NCI-H510A (cell line): ENCODE measurements at places on chromosomes 12 and 14.
A peak's percentile ranks its signal among the peaks of the same experiment; 100 is the strongest.

DNA sequence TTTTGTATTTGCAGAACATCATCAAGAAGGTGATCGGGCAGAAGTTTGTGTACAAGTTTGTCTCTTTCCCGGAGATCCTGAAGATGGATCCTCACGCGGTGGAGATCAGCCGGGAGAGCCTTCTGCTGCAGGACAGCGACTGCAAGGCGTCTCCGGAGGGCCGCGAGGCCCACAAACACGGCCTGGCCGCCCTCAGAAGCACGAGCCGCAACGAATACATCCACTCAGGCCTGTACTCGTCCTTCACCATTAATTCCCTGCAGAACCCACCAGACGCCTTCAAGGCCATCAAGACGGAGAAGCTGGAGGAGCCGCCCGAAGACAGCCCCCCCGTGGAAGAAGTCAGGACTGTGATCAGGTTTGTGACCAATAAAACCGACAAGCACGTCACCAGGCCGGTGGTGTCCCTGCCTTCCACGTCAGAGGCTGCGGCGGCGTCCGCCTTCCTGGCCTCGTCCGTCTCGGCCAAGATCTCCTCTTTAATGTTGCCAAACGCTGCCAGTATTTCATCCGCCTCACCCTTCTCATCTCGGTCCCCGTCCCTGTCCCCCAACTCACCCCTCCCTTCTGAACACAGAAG lies 52.8 kb downstream of the ELK3 start:
- no peak for DNase-seq

DNA sequence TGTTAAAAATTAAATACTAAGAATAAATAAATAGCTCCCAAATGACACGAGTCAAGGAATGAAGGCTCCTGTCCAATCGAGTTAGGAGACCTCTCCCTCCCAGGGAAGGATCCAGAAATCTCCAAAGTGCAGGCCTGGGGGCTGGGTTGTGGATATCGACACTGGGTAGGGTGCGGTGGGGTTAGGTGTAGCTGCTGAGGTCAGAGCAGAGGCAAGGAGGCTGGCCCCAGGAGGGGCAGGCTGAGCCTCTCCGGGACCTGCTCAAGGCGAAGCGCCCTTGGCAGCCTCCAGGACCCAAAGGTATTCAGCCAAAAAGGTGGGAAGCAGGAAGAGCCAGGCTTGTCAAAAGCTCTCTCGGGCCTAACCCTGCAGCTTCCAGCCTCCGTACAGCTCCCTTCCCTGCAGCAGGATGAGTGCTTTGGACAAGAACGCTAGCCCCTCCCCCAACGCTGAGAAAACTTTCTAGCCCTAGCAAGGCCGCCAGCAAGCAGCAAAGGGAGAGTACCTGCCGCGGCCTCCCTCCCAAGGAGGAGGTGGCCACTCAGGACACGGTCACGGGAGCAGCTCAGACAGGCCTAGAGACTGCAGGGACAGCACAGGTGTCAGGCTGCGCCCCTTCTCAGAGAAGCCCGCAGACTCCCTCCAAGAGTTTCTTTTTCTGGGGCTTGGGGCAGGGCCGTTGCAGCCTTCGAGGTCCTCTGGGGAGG lies 3.7 kb upstream of the PNMA1 start:
- DNase-seq = no peak

GRCh38 chr14:87573591-87573990 lies 419.4 kb downstream of the GALC start:
- no peak for DNase-seq

DNA sequence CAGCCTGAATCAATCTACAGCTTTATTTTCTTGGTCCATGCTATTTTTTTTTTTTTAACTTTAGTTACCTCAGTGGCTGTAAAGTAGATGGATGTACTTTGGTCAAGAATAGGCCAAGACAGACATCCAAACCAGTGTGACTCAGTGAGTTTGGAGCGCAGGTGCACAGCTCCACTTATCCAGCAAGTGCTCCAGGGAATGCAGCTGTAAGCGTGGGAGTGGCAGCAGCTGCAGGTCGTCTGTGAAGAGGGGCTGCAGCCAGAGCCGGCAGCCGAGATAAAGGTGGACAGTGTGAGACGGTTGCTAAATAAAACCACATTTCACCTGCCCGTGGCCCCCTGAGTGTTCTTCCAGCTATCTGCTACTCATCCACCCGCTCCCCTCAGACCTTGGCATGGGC lies 1018.7 kb downstream of the AACS start:
- DNase-seq = peak; percentile 55

GRCh38 chr14:24909523-24910302 lies 140.2 kb downstream of the STXBP6 start:
- DNase-seq = no peak

- no peak for DNase-seq
Observed at GRCh38 chr14:81385886-81386285, 14.2 kb downstream of the STON2 start.

DNA sequence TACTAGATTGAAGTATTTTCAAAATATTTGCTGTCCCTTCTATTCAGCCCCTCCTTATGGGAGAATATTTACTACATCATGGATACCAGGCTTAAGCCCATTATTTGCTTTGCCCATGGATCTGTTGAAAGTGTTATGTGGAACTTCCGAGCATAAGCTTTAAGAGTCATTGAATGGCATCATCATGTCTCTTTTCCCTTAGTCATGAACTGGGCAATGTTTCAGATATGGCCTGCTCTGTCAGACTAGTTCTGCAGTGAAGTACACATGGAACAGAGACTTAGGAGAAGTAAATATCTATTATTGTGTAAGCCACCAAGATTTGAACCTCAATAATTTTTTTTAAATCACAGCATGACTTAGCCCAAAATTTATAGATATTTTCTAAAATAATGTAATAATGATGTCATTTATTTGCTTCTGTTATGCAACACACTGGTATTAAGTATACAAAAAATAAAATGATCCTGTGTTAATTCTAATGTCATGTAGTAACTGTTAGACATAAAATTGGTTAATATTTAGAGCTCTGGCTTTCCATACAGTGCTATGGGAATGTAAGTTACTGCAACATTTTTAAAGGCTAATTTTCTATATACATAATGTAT lies 1097.3 kb downstream of the SLC16A7 start:
- DNase-seq = no peak

- DNase-seq = no peak
Observed at GRCh38 chr14:76333664-76334063, 42.3 kb upstream of the ESRRB start.

DNA sequence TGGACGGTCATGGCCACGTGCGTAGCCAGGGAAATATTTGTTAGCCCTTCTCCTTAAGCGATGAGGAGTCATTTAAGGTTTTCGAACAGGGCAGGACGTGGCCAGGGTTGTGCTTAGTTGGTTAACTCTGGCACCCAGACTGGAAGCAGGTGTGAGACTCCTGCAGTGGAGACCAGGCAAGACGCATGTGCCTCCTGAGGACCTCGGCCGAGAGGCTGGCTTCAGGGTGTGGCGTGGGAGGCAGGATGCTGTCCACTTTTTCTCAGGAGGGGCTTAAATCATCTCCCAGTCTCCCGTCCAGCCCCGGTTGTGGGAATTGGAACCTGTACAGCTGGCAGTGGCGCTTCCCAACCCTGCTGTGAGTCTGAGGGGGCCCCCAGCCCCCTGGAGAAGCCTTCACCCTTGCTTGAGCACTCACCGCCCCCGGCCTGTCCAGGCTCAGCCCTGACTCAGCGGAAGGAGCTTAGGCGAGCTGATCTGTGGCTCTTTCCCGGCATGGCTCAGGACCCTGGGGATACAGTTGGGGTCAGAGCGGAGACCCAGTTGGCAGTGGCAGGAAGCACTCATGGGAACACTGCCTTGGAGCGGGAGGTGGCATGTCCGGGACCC lies 46.3 kb upstream of the TSPAN9 start:
- no peak for DNase-seq

DNA sequence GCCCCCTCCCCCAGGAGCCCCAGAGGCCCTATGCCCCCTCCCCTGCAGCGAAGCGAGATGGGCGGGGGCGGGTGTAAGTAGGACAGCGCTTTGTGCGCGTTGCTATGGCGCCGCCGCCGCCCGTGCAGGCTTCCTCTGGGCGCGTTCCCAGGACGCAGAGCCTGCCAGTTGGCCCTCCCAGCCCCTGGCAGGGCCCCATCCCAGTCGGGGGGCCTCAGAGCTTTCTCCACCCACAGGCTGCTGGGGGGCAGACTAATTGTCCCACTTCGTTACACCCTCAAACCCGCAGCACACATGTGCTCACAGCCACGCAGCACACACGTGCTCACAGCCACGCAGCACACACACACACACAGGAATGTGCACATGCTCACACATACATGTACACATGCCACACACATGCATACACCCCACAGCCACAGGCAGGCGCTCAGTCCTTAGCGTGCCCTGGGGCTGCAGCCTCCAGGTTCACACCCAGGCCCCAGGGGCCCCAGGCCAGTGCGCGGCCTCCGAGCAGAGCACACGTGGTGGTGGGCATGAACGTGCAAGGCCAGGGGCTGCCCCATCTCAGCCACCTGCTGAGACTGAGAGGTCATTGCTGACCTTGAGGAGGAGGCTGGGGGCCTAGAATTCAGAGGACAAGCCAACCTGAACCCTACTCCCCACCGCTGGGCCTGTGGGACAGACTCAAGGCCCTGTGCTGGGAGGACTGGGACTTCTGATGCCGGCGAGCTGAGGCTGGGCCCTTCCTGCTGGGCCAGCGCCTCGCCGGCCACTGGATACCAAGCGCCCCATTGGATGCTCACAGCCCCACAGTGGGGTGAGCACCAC lies 15.6 kb downstream of the TRMT61A start:
- DNase-seq = no peak

- DNase-seq = no peak
Observed at GRCh38 chr12:79370021-79370420, 320.7 kb downstream of the PAWR start.

- DNase-seq = no peak
Observed at GRCh38 chr14:104883681-104884361, 18.8 kb downstream of the CEP170B start.

GRCh38 chr14:38837343-38838048 lies 265.5 kb downstream of the SEC23A start:
- no peak for DNase-seq

- no peak for DNase-seq
Observed at GRCh38 chr12:34215213-34215892, 193.1 kb downstream of the ALG10 start.

DNA sequence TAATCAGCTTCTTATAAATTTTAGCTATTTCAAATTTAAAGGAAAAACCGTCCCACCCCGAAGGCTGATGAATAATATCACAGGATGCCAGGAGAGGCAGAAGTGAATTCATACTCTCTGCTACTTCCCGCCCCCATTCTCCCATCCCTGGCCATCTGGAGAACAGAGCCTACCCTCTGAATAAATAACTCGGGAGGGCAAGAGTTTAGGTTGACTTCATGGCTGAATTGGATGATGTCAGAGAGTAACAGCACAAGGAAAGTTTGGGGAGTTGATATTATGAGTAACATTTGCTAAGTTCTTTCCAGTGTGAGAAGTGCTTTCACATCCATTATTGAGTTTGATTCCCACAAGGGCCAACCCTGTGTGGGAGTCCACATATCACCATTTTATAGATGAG lies 241.6 kb downstream of the EGLN3 start:
- no peak for DNase-seq

GRCh38 chr12:33589576-33590114 lies 150.0 kb upstream of the SYT10 start:
- no peak for DNase-seq

GRCh38 chr12:41333974-41334373 lies 145.9 kb downstream of the PDZRN4 start:
- no peak for DNase-seq

DNA sequence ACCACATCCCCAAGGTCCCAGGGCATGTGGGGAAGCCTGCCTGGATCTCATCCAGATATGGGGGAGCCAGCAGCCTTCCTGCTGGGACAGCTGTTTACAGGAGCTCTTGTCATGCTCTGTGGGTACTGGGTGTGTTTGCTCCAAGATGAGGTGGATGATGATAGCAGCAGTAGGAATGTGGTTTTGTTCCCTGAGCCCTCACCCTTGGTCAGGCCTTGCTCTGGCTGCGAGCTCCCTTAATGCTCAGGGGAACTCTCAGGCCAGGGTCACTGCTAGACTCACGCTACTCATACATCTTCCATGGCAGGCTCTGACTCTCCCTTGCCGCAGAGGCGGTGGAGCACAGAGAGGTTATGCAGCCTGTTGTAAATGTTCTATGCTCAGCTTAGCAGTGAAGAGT lies 990.3 kb downstream of the AACS start:
- no peak for DNase-seq

DNA sequence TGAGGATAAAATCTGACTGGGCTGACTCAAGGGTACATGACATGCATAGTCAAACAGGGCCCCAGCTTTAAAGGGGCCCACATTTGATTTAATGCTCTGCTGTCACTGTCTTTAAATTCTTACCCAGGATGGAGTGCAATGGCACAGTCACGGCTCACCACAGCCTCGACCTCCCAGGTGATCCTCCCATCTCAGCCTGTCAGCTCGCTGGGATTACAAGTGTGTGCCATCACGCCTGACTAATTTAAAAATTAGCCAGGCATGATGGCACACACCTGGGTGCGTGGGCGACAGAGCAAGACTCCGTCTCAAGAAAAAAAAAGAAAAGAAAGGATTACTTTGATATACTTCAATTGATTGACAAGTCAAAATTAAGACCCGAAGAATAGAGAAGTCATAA lies 9.2 kb upstream of the PLBD1 start:
- no peak for DNase-seq

- no peak for DNase-seq
Observed at GRCh38 chr12:53961025-53961761, 6.5 kb downstream of the HOXC12 start.

DNA sequence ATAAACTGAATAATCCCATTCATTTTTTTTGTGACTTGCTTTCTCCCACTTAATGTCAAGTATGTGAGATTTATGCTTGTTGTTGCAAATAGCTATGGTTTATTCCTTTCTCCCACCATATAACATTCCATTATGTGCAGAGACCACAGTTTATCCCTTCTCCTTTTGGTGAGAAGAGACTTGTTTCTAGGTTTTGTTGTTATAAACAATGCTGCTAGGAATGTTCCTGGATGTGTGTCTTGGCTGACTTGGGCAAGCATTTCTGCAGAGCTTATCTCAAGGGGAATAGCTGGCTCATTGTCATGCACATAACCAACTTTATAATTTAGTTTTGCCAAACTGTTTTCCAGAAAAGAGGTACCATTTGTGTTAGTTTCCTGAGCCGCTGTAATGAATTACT lies 47.6 kb upstream of the PPP1CC start:
- DNase-seq = no peak
